Tibial nerve (tissue), 4 donors: ENCODE measurements at places on chromosomes 12 and 14.

DNA sequence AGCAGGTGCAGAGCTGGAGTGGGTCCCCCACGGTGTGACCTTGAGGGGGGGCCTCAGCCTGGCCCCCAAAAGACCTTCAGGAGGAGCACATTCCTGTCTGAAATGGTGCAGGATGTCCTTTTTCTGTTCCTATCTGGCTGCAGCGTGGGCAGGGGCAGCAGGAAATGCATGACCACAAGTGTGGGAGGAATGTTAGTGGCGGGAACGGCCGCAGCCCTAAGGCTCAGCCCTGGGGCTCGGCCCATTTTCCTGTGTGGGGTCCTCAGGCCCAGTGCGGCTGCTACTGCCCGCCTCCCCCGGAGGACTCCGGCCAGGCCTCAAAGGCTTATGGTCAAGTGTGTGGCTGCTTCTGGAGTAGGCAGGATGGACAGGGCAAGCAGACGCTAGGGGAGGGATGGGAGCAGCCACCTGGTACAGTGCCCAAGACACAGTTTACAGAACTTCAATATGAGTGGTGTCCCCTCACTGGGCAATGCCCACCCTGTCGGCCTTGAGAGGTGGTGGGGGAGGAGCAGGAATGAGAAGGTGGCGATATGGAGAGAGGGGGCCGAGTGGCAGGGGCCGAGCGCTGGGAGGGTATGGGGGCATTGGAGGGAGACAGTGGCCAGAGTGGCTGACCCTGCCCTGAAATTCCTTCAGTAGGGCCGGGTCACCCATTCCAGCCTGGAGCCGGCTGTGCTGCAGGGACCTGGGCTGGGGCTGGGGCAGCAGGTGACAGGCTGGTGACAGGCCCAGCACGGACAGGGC is 137.4 kb downstream of the CALM1 start:
- DNase-seq = no peak

DNA sequence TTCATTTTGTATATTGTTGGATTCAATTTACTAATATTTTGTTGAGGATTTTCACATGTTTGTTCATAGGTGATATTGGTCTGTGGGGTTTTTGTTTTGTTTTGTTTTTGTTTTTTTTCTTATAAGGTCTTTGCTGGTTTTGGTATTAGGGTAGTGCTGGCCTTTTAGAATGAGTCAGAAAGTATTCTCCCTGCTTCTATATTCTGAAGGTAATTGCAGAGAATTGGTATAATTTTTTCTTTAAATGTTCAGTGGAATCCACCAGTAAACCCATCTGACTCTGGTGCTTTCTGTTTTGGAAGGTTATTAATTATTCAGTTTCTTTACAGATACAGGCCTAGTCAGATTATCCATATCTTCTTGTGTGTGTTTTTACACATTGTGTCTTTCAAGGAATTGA is 8.9 kb downstream of the TOGARAM1 start:
- DNase-seq = no peak

DNA sequence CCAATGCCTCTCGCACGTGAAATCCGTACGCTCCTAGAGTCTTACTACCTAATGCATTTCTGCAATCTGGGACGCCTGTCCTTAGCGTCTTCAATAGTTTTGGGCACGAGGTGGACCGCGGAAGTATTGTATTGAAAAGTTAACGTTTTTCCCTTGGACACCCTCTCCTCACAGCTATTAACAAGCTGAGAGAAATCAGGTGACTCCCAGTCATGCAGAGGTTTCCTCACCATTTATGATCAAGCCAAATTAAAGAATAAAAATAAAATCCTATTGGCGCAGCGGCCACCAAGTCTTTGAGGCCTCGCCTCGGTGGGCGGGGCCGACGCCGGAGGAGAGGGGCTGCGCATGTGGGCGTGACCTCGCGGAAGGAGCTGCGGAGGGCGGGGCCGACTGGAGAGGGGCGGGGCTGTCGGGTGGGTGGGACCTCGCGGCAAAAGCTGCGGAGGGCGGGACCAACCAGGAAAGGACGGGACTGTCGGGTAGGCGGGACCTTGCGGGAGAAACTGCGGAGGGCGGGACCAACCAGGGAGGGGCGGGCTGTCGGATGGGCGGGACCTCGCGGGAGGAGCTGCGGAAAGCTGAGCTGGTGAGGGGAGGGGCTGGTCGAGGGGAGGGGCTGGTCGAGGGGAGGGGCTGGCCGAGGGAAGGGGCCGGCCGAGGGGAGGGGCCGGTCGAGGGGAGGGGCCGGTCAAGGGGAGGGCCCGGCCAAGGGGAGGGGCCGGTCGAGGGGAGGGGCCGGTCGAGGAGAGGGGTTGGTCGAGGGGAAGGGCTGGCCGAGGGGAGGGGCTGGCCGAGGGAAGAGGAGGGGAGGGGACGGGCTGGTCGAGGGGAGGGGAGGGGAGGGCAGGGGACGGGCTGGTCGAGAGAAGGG is 1.1 kb upstream of the PPP2R5C start:
- DNase-seq = peak; percentile 95

GRCh38 chr14:93046705-93047050 is 69.0 kb downstream of the ITPK1 start:
- DNase-seq = no peak

DNA sequence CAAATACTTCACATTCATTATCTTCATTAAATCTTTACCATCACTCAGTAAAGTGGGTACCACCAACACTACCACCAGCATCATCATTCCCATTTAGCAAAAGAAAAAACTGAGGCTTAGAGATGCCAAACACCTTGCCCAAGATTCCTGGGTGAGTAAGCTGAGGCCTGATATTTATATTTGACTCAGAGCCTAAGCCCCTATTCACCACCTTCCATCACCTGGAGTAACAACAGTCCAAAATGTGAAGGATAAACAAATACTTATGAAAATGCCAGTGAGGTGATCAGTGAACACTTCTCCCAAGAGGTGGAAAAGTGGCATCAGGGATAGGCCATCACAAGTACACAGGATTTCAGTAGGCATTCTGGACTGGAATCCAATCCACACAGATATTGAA is 3.7 kb downstream of the SLC38A1 start:
- no peak for DNase-seq

- DNase-seq = no peak
Measured at GRCh38 chr14:42370056-42370455, 763.4 kb downstream of the LRFN5 start.

- DNase-seq = no peak
Measured at GRCh38 chr14:74400919-74401503, 25.0 kb downstream of the SYNDIG1L start.

GRCh38 chr12:97994746-97995484 is 520.5 kb upstream of the TMPO start:
- DNase-seq = no peak

- no peak for DNase-seq
Measured at GRCh38 chr12:94792693-94793092, 142.3 kb upstream of the TMCC3 start.

- peak; percentile 17 for DNase-seq
Measured at GRCh38 chr12:48917857-48918537, 7.3 kb downstream of the FKBP11 start.

DNA sequence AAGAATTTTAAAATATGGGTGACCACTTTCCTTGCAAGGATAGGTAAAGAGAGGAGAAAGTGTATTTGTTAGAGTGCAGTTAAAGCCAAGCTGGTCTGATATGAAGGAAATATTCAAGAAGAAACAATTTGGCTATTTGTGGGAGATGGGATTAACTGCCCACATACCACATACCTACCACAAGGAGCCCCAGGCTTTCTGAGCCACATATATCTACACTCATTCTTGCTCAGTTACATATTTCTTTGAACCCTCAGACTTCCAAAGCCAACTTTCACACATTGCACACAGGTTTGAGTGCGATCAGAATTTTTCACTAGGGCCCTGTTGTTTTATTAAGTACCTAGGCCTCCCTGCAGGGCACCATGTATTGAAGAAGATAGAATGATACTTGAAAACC is 330.2 kb downstream of the ZFP36L1 start:
- no peak for DNase-seq

DNA sequence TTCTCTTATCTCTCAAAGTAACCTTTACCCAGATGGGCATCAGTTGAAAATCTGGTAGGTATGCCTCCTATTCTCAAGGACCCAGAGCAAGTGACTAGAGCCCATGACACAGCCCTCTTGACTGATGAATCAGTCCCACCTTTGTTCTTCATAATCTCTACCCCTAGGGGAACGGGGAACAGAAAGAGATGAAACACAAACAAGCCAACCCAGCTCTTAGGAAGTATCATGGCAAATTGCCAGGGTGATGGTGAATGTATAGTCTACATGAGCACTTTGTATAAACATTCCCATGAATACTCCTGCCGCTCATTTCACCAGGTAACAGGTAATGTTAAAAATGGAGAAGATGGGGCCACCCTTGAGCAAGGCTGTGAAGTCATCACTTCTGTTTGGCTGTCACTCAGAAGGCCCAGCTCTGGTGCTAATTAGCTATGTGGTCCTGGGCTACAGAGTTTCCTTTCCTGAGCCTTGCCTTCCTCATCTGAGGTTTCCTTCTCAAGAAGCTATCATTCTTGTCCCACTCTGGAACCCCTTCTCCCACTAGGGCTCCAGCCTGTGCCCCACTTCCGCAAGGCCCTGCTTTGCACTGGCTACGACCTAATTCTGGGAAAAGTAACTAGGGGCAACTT is 161.7 kb downstream of the ANO2 start:
- no peak for DNase-seq

- DNase-seq = no peak
Measured at GRCh38 chr12:60926256-60926655, 1330.4 kb downstream of the SLC16A7 start.

DNA sequence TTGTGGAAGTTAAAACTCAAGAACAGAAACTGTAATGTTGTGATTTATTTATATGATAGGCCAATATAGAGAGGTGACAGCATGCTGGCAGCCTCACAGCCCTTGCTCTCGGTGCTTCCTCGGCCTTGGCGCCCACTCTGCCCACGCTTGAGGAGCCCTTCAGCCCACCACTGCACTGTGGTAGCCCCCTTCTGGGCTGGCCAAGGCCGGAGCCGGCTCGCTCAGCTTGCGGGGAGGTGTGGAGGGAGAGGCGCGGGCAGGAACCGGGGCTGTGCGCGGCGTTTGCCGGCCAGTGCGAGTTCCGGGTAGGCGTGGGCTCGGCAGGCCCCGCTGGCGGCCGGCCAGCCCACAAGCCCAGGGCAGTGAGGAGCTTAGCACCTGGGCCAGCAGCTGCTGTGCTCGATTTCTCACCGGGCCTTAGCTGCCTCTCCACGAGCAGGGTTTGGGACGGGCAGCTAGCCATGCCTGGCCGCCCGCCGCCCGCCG is 65.8 kb upstream of the SLC8A3 start:
- no peak for DNase-seq

DNA sequence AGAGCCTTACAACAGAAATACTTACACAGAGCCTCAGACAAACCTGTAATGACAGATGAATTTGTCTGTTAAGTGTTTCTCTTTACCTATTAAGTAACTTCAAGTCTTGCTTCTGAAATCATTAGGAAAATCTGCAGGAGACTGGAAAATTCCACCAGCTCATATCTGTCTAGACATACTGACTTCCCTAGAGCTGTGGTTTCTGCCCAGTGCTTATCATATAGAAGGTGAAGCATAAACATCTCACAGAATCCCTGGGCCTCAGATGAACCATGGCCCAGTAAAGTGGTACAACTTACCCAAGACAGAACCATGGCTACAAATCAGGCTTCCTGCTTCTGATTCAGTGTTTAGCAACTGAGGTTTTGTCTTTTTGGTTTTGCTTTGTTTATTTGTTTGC is 91.6 kb downstream of the EGLN3 start:
- DNase-seq = no peak

DNA sequence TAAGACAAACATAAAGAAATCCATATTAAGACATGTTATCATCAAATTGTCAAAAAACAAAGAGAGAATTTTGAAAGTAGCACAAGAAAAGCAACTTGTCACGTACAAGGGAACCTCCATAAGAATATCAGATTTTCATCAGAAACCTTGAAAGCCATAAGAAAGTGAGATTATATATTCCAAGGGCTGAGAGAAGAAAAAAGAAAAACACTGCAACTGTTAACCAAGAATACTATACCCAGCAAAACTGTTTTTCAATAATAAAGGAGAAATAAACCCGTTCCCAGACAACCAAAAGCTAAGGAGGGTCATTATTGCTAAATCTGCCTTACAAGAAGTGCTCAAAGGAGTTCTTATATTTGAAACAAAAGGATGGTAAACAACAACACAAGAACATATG is 94.7 kb upstream of the TSPAN8 start:
- DNase-seq = no peak

GRCh38 chr12:124490584-124491305 is 76.7 kb downstream of the NCOR2 start:
- DNase-seq = peak; percentile 70

DNA sequence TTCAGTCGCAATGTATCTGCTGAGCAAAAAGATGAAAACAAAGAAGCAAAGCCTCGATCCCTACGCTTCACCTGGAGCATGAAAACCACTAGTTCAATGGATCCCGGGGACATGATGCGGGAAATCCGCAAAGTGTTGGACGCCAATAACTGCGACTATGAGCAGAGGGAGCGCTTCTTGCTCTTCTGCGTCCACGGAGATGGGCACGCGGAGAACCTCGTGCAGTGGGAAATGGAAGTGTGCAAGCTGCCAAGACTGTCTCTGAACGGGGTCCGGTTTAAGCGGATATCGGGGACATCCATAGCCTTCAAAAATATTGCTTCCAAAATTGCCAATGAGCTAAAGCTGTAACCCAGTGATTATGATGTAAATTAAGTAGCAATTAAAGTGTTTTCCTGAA is 19.8 kb downstream of the CKB start:
- no peak for DNase-seq

DNA sequence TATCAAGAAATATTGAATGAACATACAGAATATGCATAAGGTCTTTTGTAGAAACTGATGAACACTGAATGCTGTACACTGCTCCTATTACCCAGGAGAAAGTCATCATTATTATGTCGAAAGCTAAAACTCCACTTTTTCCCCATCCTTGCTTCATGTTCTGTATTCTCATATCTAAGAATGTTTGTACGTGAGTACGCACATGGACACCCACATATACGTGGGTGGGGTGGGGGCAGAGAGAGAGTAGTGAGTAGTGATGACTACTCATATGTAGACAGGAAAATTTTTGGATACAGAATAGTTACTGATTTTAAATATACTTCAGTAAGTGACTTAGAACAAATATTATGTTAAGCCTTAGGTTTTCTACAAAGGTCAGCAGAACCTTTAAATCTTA is 75.1 kb downstream of the FERMT2 start:
- DNase-seq = no peak

DNA sequence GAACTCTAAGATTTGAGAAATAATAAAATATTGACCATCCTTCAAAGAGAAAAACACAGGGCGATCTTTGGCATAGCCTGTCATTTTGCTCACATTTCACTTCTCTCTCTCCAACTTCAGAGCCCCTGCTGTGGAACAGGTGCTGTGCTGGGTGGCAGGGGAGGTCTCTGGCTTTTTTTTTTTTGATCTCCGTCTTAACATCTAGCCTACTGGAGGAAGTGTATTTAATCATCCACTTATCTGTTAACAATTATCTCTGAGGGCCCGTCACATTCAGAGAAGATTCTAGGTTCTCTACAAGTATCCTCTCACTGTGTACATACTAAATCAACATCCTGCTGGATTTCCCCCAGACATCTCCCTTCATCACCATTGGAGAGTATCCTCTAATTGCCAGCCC is 34.1 kb downstream of the CHST11 start:
- no peak for DNase-seq
